ENCODE measurements at places on chromosomes 2 and 18.

DNA sequence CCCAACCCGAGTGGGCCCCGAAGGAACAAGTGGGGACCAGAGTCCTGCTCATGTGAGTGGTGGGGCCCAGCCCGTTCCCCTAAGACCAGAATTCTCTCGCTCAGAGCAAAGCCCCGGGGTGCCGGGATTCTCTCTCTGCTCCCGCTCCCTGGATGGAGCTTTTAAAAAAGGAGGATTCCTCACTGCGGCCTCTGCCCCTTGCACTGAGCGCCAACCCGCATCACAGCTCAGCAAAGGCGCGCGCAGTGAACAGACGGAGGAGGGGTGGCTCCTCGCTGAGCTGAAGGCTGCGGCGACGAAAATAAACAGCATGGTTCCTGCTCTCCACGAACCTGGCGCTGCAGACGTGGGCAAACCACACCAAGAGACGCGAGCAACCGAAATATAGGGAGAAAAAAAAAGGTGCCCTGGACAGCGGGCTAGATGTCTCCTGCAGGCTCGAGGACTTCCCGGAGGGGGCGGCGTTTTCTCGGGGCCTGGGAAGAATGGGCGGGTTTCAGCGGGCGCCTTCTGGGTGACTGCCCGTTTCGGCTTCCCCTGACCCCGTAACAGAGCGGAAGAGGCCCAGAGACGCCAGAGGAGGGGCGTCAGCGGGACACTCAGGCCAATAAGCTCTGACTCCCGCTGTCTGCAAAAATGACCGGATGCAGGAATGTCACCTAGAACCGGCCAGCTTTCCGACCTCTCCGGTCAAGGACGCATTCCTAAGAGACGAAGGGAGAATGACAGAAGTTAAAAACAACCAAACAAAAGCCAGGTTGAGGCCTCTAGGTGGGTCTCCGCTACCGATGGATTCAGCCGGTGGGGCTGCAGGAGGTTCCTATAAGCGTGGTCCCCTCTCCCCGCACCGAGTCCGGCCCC, 819 bp upstream of the KLF11 start:
- DNase-seq: no peak

GRCh38 chr2:107553046-107553445, 273.6 kb upstream of the RGPD4 start:
- no peak for DNase-seq

GRCh38 chr2:45851111-45851510, 199.6 kb downstream of the PRKCE start:
- no peak for DNase-seq

GRCh38 chr2:45862843-45863242, 211.4 kb downstream of the PRKCE start:
- DNase-seq: no peak

GRCh38 chr2:19887510-19887909, 14.3 kb downstream of the TTC32 start:
- no peak for DNase-seq

DNA sequence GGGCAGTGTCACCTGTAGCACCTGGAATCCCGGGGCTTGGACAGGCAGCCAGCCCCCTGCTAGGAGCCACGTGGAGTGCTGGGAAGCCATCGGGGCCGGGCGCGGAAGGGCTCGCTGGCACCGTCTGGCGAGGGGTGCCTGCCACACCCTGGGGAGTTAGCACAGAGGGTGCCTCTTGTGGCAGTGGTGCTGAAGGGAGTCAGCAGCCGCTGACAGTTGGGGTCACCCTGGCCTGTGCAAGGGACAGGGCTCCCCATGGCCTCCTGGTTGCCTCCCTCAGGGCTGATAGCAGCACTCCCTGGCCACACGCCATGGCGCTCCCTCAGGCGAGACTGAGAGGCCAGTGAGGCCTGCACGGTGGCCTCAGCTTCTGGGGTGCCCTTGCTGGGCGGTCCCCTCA, 13.9 kb upstream of the D2HGDH start:
- no peak for DNase-seq

- no peak for DNase-seq
Observed at GRCh38 chr2:217559084-217559483, 443.7 kb downstream of the TNS1 start.

GRCh38 chr2:7225848-7226247, 308.6 kb downstream of the RNF144A start:
- peak; percentile 63 for DNase-seq

DNA sequence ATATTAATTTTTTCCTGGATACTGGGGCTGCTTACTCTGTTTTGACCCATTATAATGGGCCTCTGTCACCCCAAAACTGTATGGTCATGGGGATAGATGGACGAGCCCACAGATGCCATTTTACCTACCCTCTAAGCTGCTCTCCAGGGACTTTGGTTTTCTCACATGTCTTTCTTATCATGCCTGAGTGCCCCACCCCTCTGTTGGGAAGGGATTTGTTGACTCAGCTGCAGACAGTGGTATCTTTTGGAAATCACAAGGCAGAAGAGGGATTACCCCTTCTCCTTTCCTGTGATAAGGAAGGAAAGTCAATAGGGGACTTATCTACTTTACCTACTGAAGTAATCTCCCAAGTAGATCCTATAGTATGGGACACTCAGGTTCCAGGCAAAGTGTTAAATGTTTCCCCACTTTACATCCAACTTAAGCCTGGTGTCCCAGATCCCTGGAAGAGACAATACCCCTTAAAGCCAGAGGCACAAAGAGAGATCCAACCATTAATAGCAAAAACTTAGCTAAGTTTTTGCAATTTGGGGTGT, 182.7 kb downstream of the RNF152 start:
- DNase-seq: no peak

DNA sequence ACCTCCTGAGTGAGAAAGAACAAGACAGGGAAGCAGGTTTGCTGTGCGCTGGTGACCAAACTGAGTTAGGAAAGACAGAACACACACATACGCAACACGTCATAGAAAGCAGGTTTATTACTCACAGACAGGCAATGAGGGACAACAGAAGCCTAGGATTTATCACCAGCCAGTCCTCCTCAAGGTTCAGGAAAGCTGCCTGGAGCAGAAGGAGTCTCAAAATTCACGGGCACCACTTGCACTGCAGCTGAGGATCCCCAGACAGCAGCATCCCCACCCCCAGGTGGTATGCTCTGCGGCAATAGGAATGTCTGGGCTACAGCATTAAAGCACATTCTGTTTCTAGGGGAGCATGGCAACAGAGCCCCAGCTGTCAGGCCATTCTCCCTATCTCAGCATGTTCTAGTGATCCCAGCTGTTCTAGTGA, 284.4 kb upstream of the RGPD4 start:
- no peak for DNase-seq

- DNase-seq: peak; percentile 54
Observed at GRCh38 chr2:148888003-148888501, 13.0 kb downstream of the KIF5C start.

DNA sequence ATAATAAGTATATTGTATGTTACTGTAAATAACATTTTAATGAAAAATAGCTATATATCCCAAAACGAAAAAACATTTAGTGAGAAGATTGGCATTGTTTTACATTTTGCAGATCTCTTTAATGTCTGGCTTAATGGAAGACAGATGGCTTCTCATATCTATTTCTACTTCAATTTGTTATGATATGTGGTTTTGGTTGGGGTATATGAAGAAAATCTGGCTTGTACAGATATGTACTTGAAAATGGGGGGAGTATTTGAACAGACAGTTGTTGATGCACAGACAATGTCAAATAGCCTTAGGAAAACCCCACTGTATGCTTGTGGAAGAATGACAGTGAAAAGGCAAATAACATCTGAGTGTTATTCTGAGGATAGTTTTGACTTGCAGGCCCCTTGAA, 23.6 kb upstream of the GMCL1 start:
- DNase-seq: no peak

- DNase-seq: no peak
Observed at GRCh38 chr2:43488737-43489136, 107.1 kb downstream of the THADA start.

DNA sequence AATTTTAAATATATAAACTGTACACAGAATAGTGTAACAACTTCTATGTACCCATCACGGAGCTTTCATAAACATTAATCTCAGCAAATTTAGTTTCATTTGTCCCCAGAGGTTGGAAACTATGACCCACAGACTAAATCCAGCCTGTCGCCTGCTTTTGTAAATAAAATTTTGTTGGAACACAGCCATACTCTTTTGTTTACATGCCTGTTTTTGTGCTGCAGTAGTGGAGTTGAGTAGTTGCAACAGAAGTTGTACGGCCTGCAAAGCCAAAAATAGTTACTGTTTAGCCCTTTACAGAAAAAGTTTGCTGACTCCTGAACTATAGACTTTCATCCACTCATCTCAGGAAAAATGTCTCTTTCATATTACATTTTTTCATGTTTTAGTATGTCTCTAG, 39.8 kb downstream of the RBM45 start:
- no peak for DNase-seq

DNA sequence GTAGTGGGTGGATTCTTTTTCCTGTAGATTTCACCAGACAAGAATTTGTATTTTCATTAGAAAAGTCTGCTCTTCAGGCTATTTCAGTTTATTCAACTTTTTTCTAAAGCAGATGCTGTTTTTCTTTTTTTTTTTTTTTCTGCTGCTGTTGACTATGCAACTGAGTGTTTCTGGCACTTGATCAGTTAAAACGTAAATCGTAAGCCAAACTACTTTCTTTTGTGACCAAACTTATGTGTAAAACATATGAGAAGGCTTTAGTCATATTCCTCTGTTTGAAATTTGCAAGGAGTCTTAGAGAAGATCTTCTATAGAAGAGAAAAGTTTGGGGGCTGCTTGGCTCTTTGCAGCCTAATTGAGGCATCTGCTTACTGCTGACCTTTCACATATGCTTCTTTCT, 170.1 kb downstream of the PARD3B start:
- DNase-seq: no peak

GRCh38 chr18:32362484-32362883, 108.2 kb downstream of the GAREM1 start:
- no peak for DNase-seq

- DNase-seq: no peak
Observed at GRCh38 chr18:13317801-13318200, 99.2 kb downstream of the LDLRAD4 start.

DNA sequence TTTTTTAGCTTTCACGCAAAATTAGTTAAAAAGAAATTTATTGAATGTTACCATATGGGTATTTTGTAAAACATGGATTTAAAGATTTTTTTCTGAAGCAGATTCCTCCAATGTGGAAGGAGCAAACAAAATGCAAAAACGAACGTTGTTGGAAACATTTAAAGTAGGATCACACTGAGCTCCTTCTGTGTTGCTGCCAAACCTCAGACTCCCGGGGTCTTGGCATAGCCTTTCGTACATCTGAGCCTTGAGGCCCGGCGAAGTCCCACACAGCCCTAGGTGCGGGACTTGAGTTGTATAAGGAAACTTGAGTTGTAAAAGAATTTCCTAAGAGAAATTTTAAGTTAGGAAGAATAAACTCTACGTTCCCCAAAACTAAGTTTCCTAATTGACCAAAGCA, 52.0 kb upstream of the CD226 start:
- DNase-seq: no peak

DNA sequence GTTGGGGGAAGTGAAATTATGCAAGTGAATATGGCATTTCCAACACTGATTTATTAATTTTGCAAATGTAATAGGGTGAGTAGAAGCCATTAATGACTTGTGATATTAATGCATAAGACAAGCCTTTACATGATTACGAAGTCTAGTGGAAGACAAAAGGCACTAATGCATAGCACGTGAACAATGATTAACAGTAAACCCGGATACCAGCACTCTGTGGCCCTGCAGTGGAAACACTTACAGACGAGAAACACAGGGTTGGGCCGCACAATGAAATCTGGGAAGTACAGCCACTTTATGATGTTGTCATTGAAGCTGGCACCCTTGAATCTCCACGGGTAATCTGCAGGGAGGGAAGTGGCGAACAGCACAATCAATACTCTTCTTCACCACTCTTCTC, 233.4 kb downstream of the NAPG start:
- no peak for DNase-seq

GRCh38 chr2:49070716-49071115, 83.6 kb downstream of the FSHR start:
- DNase-seq: no peak

DNA sequence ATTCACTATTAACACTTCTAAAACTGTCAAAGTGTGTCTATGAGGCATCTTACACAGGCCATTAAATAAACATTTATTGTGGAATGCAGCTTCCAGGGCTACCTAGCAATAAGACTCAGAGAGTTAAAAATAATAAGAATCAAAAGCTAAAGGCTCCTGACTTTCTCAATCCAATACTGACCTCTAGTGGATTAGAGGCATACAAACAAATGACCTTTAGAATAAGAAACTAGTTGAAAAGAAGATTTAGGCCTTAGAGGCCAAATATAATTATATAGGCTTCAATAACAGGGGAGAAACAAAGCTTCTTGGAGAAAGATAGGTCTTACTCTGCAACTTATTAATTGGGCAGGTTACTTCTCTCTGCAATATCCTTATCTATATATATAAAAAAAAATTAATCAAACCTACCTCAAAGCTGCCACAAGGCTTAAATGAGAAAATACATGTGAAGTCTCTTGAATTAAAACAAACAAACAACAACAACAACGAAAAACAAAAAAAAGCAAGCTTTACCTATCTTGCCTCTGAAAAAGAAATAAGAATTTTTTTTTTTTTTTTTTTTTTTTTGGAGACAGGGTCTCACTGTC, 246.1 kb downstream of the EXOC6B start:
- peak; percentile 42 for DNase-seq

- DNase-seq: no peak
Observed at GRCh38 chr2:225041207-225041850, 939 bp downstream of the DOCK10 start.

- DNase-seq: no peak
Observed at GRCh38 chr2:124640221-124640750, 615.2 kb downstream of the CNTNAP5 start.

GRCh38 chr18:75199327-75199726, 9.6 kb downstream of the PTGR3 start:
- no peak for DNase-seq

DNA sequence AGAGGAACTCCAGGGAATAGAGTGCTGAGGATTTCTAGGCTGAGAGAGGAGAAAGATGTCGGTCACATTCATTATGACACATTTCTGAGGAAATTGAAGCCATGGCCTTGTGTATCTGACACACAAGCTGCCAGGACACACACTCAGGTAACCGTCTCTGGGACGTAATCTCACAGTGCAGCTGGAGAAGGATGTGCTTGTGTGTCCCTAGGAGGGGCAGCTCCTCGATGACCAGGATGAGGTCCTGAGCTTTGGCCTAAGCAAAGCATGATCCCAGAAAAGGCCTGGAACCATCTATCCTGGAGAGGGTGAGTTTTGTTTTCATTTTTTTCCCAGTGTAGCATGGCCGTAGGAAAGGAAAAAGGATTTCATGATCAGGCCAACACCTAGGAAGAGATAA, 102.2 kb downstream of the CAPN13 start:
- no peak for DNase-seq

DNA sequence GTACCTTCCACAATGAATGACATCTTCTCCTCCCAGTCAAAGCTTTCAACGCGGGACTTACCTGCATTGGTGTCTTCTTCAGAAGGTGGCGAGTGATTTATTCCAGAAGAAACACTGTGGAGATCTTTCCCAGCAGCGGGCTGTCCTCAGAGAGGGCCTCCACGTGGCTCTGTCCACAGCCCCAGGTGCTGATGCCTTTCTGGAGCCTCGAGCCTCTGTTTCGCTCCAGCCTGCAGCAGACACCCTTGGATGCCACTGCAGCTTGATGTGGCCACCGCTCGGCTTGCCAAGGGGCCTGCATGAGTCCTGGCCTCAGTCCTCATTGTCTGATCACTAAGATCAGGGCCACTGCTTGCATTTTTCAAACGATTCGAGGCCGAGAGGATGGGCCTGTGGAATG, 46.6 kb upstream of the GALR1 start:
- DNase-seq: no peak
